ENCODE measurements at places on chromosomes 7 and 10.

GRCh38 chr7:87671-88070, 104.7 kb upstream of the FAM20C start:
- no peak for DNase-seq

- no peak for DNase-seq
Measured at GRCh38 chr10:74856940-74857339, 30.5 kb downstream of the KAT6B start.

GRCh38 chr10:86170255-86171108, 196.1 kb downstream of the GRID1 start:
- no peak for DNase-seq

- DNase-seq: no peak
Measured at GRCh38 chr10:88069338-88069737, 205.9 kb downstream of the PTEN start.

DNA sequence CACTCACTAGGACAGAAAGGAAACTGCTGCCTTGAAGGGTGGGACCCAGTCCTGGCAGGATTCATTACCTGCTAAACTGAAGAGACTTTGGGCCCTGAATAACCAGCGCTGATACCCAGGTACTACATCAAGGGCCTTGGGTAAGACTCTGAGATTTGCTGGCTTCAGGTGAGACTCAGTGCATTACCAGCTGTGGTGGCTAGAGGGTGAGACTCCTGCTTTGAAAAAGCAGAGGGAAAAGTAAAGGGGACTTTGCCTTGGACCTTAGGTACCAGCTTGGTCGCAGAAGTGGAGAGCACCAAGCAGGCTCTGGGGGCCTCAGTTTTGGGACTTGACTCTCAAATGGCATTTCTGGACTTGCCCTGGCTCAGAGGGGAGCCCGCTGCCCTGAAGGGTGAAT, 673.3 kb downstream of the NXPH1 start:
- no peak for DNase-seq

GRCh38 chr7:123096434-123096833, 100.9 kb upstream of the TAS2R16 start:
- DNase-seq: no peak

Measured in HAP-1 (cell line).